CD14-positive monocyte (primary cell): ENCODE measurements at places on chromosomes 7 and 10. TPM values are rescaled to one million over a fixed set of nuclear protein-coding genes. Genes with fewer than 3 reads are reported as not detected.

The PAX4 gene
- polyA plus RNA-seq, result not detected in 2 replicates

The RSPH10B2 gene
- polyA plus RNA-seq, result 0.03 TPM in 1 of 2 replicates, not detected in the other

The BCCIP gene
- 61.7 TPM for polyA plus RNA-seq

DNA sequence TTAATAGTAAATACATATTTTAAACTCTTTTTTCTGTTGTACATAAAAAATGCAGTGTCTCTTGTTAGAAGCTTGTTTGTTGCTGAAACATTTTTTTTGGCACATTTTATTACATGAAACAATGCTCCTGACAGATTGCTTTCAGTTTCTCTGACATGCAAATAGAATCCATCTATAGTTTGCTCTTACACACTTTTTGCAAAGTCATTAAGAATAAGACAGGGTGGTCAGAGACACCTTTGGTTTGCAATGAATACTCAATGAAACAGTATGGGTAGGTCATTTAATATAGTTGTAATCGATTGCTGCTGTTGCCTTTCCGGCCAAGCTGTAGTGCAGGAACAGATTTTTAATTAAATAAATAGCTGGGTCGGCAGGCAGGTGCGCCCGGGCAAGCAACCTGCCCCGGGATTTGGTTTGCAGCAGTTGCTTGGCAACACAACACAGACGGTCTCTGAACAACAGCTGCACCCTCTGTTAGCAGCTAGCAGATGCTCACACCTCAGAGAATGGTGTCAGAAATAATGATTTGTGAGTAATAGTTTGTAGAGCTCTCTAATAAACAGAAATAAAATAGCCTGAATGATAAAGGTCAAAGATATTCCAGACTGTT lies 115.7 kb upstream of the CACNA2D1 start:
- H3K36me3 ChIP-seq, result no peaks in the 10 kb centered on the region
- no peak overlapping the region for H3K27ac ChIP-seq
- no peak overlapping the region for H3K4me3 ChIP-seq
- DNase-seq, result no peak
- no peaks in the 10 kb centered on the region for H3K4me1 ChIP-seq

GRCh38 chr7:18491871-18492270 lies 3.7 kb upstream of the HDAC9 start:
- peak; percentile 17 for DNase-seq
- H3K36me3 ChIP-seq, result peaks cover 6% of the 10 kb centered on the region
- H3K4me1 ChIP-seq, result peaks cover 23% of the 10 kb centered on the region
- H3K27me3 ChIP-seq, result no peaks in the 10 kb centered on the region
- no peak overlapping the region for H3K27ac ChIP-seq

DNA sequence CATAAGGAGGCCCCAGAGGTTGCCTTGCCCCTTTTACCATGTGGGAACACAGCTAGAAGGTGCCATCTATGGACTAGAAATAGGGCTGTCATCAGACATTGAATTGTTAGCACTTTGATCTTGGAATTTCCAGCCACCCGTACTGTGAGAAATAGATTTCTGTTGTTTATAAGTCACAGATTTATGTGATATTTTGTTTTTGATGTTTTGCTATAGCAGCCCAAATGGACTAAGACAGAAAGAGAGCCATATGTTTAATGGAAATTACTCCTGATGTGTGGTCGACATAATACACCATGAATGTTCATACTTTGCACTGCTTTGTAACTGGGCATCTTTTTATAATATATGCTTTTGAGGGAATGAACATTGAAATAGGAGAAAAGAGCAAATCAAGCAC lies 302.2 kb downstream of the BBS9 start:
- no peak overlapping the region for H3K4me3 ChIP-seq
- no peaks in the 10 kb centered on the region for H3K4me1 ChIP-seq
- no peak overlapping the region for H3K27ac ChIP-seq
- DNase-seq, result no peak

GRCh38 chr10:10642751-10643150 lies 374.9 kb upstream of the CELF2 start:
- no peak overlapping the region for H3K27ac ChIP-seq
- no peak for DNase-seq
- H3K27me3 ChIP-seq, result no peaks in the 10 kb centered on the region
- no peak overlapping the region for H3K4me3 ChIP-seq
